ENCODE measurements at places on chromosomes 4 and X.

DNA sequence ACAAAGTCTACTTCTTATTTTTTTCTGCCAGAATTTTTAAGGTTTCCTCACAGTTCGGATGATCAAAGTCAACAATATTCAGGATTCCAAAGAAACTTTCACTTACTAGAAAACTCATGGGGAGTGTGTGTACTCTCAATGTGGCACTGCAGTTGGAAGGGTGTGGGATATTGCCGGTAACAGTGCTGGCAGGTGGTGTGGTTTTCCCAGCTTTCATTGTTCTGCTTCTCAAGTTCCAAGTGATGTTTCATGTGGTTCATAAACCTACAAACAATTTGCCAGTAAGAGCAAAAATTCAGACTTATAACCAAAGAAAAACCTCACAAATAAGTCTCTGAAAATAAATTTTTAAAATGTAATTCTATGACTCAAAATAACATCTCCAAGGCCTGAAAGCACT, 39.8 kb downstream of the ZNF280C start:
- DNase-seq, result no peak

- DNase-seq, result no peak
Observed at GRCh38 chr4:166363198-166363597, 490.2 kb downstream of the TLL1 start.

- peak; percentile 40 for DNase-seq
Observed at GRCh38 chr4:106687026-106687425, 318.4 kb upstream of the GIMD1 start.

GRCh38 chr4:15587649-15588048, 67.5 kb downstream of the FBXL5 start:
- DNase-seq, result no peak

GRCh38 chr4:1172971-1173757, 781 bp upstream of the SPON2 start:
- DNase-seq, result no peak

DNA sequence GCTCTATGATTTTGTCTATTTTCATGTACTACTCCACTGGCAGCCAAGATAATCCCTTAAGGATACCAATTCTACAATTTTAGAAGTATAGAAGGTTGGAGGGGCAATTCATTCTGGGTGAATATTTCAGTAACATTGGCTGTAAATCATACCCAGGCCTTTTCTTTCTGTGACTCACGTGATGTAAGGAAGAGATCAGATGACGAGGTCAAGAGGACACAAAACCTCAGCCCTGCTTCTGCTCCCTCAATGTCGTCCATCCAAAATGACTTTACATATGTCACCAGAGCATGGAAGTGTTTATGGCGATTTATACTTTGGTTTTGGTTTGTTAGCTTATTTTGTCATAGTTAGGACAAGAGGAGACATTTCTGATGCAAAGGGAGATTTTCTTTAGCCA, 70.7 kb upstream of the SLC4A4 start:
- peak; percentile 52 for DNase-seq

DNA sequence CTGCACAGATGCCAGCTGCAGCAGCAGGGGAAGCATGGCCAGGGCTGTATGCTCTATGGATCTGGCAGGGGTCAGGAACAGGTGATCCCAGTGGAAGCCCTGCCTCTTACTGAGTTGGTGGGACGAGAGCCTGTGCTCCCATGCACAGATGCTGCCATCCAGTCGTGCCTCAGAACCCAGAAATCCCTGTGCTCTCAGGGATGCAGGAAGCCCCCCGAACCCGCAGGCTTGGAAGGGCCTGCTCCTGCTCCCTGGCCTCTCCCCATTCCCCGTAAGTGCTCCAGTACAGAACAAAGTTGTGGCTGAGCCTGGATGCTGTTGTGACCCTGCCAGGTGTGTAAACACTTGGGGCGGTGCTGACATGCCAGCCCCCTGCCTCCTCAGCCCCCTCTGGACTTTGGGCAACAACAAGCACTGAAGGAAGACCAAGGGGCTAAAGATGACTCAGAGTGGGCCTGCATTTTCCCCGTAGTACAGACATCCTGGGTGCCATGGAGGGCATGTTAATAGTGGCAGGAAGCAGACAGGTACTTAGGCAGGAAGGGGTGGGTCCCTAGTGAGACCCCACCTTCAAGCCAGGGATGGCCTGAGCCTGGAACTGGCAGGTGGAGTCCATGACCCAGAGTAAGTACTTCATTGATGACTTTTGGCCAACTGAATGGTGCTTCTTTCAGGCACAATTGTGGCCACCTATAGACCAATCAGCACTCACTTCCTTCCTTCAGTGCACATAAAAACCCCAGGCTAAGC, 1640.7 kb downstream of the C4orf33 start:
- DNase-seq, result no peak

GRCh38 chrX:96621811-96622210, 62.8 kb upstream of the DIAPH2 start:
- DNase-seq, result no peak

- no peak for DNase-seq
Observed at GRCh38 chr4:1446502-1447386, 40.5 kb upstream of the NKX1-1 start.

GRCh38 chr4:119559044-119559647, 69.5 kb downstream of the PDE5A start:
- peak; percentile 68 for DNase-seq

DNA sequence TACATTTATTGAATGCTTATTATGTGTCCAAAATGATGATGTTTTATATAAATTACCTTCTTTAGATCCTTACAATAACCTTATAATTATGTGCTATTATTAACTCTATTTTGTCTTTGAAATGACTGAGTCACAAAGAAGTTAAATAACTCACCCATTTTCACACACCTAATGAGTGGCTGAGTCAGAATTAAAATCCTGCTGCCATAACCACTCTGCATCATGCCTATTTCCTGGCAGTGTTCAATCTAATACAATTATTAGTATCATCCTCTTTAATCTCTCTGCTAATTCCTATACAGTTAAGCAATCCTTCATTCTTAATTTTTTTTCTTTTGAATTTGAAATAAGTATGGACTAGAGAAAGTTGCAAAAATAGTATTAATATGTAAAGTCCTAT, 342.9 kb downstream of the CFAP299 start:
- no peak for DNase-seq

- DNase-seq, result no peak
Observed at GRCh38 chr4:150938417-150938816, 76.7 kb downstream of the LRBA start.

DNA sequence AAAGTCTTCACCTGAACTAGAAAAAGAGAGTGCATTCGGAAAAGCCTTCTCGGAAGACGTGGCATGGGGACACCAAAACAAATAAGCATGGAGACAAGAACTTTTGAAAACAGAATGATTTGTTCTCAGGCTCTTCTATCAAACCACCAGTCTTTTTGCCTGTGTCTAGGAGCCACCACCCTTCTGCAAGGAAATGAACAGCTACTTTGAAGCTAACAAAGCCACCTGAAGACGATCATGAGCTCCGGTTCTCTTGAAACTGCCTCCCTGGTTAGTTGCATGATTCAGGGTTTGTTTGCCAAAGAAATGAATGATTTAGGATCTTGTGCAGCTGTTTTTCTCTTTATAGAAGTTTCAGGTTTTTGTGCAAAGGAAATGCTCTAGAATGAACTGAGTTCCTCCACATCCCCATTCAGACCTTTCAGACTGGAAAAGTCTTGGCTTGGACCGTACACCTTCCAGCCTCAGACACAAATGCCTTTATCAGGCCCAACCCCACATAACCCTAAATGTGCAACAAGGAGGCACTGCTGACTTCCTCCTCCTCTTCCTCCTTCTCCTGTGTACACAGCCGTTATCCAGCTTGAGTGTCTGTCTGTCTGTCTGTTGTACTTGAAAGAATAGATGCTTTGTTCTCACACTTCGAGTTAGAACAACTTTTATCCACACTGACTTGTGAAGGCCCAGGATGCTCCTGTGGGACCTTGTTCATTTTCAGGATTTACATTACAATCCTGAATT, 334.8 kb upstream of the KLF3 start:
- no peak for DNase-seq

GRCh38 chr4:38503689-38504395, 160.2 kb upstream of the KLF3 start:
- no peak for DNase-seq

DNA sequence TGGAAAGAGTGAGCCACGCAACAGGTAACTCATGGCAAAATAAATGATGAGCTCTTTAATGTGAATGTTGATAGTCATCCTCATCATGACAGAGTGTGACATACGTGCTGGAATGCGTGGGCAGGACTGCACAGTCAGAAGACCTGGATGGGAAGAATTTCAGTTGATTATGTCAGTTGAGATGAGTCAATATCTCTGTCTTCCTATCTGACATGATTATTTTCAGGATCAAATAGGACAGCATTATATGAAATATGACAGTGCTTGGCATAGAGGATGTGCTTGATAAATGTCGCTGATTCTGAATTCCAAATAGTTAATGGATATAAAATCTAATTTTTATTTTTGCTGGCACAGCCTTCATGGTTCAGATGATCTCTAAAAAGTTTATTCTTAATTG, 95.1 kb downstream of the IL15 start:
- peak; percentile 38 for DNase-seq

GRCh38 chrX:78673246-78673645, 14.1 kb upstream of the RTL3 start:
- DNase-seq, result no peak

- no peak for DNase-seq
Observed at GRCh38 chr4:125773502-125773901, 458.7 kb downstream of the FAT4 start.

DNA sequence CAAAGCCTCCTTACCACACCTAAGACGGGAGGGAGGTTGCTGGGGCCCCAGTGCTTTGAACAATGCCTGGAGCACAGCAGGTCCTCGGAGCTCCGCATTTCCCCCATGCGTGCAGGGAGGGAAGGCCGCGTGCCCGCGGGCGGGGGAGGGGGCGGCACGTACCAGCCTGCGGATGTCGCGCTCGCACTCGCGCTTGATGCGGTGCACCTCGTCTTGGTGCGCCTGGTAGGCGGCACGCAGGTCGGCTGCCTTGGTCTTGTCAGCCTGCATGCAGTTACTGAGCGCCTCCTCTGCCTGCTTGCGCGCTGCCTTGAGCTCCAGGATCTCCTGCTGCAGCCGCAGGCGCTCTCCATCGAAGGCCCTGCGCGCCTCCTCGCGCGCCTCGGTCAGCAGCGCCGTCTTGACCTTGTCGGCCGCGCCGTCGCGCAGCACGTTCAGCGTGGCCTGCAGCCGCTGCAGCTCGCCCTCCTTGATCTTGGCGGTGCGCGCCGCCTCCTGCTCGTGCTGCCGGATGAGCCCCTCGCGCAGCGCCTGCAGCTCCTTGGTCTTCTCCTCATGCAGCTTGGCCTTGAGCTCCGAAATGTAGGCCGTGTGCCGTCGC, 87.2 kb upstream of the C4orf50 start:
- no peak for DNase-seq

DNA sequence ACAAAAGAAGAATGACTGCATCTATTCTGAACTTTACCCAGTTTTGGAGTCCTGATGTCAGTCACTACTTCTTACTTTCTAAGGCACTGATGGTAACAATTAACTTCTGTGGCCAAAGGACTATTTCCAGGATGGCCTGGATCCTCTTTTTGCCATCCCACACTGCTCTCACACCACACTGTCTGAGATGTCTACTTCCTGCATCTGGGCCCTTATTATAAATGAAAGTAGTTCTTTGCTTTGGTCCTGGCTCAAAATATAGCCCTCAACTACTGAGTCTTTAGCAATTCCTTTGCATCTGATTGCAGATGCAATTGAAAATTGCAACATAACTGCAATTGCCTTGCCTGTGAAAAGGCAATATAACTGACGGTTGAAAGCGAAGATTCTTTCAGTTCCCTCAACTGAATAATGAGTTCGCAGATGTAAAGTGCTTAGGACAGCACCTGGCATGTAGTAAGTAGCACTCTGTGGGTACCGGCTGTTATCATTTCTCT, 44.2 kb downstream of the COQ2 start:
- no peak for DNase-seq

GRCh38 chr4:105767579-105767978, 59.0 kb downstream of the GSTCD start:
- no peak for DNase-seq

DNA sequence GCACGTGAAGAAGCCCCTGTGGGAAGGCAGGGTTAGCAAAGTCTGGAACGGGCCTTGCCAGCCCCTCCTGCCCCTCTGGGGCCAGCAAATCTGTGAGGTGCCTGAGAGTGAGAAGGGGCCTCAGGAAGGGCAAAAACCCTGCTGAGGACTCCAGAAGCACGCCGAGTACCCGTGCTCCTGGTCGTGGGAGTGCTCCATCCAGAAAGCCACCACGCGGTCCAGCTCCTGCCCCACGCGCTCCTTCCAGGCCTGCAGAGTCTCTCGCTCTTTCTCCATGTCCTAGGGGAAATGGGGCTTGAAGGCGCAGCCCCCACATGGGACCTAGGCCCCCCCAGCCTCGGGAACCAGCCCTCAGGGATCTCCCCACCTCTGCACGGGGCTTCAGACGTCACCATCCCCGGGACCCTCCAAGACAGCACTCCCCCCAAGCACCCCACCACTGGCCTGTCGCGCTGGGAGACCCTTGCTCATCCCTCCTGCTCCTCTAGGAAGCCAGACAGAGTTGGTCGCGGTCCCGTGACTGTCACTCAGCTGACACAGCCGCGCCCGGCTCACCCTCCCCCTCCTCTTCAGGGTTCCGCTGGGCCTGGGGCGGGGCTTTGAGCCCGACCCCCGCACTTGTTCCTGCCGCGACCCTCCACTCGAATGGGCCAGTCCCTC, at the start of gene RENBP:
Gene RENBP, minus strand, starts transcription at position 504 of the 660 bp plus-strand sequence. Its CDS starts 33 bp downstream, at position 471.
- no peak for DNase-seq

DNA sequence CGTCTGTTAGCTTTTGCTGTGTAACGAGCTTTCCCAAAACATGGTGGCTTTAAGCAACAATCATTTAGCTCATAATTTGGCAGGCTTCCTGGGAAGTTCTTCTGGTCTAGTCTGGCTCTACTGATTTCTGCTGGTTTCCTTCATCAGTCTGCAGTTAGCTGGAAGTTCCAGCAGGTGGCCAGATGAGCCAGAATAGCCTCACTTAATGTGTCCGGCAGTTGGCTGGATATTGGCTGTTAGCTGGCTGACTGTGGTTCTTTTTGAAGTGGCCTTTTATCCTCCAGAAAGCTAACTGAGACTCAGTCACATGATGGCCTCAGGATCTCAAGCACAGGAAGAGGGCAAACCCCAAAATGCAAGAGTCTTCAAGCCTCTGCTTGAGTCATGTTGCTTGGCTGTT, 34.9 kb downstream of the FTHL17 start:
- peak; percentile 41 for DNase-seq

DNA sequence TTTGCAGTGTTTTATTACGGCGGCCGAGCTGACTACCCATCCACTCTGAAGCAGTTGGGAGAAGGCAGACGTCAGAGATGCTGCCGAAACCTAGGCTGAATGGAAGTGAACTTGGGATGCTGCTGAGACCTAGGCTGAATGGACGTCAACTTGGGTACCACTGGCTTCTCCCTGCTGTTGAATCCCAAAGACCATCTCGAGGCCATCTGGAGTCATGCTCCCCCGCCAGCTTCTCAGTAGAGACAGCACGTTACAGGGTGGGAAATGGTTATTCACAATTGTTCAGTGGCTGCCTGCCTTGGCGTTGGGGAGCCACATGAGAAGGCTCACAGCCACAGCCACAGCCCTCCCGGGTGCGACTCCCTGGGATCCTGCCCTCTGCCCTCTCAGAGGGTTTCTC, 40.9 kb downstream of the P2RY8 start:
- no peak for DNase-seq
